ENCODE measurements at places on chromosomes 7 and 10.

- no peak for DNase-seq
These were observed 68.4 kb downstream of the PHTF2 start for GRCh38 chr7:77866786-77867536.

DNA sequence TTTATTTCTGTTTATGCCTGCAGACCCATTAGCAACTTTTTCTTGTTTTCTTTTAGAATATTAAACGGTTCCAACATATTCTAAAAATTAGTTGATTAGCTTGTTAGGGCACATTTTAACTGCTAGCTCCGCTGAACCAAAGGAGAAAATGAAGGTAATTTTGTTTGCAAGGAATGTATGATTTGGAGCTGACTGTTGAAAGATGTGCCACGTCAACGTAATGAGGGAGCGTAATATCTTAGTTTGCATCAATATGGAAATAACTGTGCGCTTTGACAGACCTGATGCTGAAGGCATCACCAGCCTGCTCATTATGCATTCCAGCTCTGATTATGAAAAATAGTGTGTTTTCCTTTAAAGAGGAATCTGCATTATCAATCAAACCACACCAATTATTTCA lies 102.0 kb upstream of the CTBP2 start:
- no peak for DNase-seq

DNA sequence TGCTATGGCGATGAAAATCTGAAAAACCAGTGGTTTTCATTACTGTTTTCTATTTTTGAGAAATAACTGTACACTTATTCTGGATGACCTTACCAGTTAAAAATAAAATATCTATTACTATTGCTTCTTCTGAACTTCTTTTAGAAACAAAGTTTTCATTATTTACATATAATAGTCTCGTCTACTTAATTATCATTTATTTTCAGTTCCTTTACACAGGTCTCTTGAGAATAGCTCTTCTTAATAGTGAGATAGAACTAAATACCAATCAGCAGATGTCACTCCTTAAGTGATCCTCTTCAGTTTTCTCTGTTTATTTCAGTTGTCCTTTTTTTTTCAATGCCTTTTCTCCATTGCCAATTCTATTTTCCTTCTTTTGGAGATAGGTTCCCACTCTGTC lies 4.3 kb upstream of the GLCCI1 start:
- no peak for DNase-seq

DNA sequence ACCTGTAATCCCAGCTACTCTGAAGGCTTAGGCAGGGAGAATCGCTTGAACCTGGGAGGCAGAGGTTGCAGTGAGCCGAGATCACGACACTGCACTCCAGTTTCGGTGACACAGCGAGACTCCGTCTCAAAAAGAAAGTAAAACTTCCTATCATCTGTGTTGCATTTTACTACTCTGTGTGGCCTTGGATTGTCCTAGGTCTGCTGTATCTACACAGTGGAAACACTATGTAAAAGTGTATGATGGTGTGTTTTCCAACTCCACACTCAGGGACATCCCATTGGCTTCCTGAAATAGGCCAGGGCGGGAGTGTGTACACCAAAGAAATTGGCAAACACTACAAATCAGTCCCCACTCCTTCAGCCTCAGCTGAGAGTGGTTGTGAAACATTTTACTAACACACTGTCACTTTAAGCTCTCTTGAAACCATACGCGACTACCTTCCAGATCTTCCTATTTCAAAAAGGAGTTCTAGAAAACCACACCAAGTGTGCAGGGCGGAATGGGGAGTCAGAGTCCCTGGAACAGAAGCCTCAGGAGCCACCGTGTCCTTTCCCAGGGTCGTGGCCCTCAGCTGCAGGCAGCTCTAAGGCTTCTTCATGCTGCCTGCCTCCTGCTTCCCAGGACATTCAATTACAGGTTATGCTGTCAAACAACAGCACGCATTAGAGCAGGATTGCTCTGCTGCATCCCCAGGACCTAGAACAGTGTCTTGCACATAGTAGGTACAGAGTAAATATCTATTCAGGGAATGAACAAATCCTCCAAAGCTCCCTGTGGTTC lies 275.4 kb downstream of the PARD3 start:
- DNase-seq = no peak

DNA sequence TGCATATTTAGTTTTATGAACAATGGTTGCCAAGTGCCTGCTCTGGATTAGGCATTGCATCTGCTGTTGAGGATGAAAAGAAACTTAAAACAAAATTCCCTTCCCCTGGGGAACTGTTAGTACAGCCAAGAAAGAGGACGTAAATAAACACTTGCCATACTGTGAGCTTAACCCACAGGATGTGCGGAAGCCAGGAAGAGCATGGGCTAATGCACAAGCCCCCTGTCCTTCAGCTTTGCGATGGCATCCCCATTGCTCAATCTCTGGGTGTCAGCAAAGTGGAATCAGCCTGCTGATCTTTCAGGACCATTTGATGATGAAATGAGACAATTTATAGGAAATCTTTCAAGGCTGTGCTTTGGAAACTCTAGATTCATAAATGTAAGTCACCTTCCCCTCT lies 399.9 kb upstream of the IGFBP3 start:
- no peak for DNase-seq

DNA sequence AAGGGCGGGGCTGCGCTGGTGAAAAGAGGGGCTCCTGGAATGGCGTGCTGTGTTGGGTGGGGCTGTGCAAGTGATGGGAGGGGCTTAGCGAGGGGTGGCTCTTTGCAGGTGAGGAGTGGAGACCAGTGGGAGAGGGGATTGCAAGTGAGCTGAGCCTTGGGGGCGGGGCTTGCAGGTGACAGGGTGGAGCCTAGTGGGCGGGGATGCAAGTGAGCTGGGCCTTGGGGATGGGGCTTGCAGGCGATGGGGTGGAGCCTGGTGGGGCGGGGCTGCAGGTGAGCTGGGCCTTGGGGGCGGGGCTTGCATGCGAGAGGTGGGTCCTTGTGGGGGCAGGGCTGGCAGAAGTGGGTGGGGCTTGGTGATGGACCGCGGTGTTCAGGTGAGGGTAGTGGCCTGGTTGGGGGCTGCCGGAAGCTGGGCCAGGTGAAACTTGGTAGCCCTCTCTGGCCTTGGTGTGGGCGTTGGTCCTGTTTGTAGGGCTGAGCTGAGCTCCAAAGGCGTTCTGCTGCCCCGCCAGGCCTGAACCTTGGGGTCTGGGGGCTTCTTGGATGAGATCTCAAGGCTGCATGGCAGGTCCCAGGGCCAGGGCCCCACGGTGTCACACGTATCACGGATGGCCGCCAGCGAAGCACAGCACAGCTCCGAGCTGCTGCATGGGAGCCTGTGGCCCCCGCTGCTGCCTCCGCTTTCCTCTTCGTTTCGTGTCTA lies 743 bp upstream of the PITRM1 start:
- no peak for DNase-seq

DNA sequence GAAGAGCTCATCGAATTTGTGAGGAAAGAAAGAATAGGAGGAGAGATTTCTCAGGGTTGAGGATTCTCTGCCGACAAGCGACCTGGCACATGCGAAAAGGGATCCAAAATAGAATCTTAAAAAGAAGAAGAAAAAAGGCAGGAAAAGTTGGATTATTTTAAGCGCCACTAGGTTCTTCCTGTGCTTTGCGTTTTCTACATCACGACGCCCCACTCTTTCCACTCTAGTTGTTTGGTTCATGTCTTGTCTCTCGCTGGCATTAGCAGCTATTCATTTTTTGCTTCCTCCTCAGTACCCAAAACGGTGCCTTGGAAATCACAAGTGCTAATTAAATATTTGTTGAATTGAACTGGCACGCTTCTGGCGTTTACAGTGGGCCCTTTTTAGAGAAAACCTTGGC lies 674 bp upstream of the FRA10AC1 start:
- no peak for DNase-seq

DNA sequence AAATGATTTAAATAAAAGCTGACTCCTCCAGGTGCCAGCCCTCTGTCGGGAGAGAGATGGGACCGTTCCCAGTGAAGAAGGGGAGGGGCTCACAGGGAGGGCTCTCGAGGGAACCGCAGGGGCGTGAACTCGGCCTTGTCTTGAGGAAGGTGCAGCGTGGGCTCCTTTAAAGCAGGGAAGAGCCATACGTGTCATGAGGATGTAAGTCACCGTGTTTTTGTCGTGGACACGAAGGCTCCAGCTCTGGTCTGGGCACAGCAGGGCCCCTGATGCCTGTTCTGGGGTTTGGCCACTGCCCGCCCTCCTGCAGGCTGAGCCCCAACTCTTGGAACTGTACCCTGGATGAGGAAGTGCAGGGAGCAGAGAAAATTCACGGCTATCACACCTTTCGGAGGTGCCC lies 45.0 kb downstream of the JAKMIP3 start:
- DNase-seq = no peak

DNA sequence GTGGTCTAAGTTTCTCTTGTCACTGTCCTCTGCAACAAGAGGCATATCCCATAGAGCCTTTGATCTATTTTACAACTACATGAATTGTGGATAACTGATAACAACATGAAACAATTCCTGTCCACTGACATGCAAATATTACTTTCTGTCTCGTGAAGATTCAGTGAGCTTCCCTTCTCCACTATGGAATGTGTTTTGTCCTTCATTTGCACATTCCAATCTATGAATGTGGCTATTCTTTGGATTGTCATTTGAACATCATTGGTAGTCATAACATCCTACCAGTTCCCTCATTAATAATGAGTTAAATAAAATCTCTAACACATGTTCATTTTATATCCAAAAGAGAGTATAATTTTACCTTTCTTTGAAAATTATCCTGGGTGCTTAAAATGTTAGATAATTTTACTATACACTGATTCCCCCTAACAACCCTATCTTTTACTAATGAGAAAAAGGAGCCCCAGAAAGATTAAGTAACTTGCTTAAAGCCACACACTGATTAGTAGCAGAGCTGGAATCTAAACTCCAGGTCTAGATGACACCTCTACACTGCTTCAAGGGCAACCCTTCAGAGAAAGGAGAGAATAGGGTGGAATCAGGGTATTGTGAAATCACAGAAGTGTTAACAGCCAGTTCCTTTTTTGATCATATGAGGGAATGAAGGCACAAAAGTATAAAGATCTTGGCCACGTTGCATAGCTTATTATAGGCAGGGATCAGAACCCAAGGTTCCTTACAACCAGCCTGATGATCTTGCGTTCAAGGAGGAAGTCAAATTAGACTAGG lies 39.1 kb downstream of the PDE1C start:
- no peak for DNase-seq
